ENCODE measurements at places on chromosomes 5 and 9. TPM values are rescaled to one million over a fixed set of nuclear protein-coding genes. Genes with fewer than 3 reads are reported as not detected.

- DNase-seq, result peak; percentile 56
These were observed 2.7 kb upstream of the IRX4 start for GRCh38 chr5:1885404-1885755.

GRCh38 chr5:178827636-178828035 lies 32.1 kb upstream of the ZNF354B start:
- DNase-seq, result no peak

Gene SYNPO
- polyA plus RNA-seq, result 6.9 TPM

Gene SNX24
- 11.4 TPM for polyA plus RNA-seq

DNA sequence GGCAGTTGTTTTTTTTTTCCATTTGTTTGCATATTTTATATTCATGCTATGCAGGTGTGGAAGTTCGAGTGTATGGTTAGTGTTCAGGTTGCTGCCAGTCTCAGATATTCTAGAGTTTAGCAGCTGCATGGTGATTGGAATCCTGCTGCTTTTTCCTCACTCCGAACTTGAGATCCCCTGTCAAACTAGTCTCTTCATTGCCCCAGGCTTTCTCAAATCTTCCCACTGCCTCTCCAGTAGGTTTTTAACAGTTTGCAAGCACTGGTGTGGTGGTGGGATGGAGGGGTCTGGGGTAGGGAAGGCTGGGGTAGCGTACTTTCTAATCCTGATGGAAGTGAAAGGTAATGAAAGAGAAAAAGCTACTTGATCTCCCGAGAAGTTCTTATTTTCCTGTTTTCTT lies 112.9 kb downstream of the CHSY3 start:
- no peak for DNase-seq

Gene OR13C5
- not detected for polyA plus RNA-seq

Gene SV2C
- 0.02 TPM for polyA plus RNA-seq

GRCh38 chr5:88322785-88323184 lies 54.1 kb upstream of the TMEM161B start:
- no peak for DNase-seq

GRCh38 chr9:129624168-129624759 lies 1.7 kb upstream of the NTMT1 start:
- DNase-seq, result no peak

Gene TMEM171
- 2.6 TPM for polyA plus RNA-seq

DNA sequence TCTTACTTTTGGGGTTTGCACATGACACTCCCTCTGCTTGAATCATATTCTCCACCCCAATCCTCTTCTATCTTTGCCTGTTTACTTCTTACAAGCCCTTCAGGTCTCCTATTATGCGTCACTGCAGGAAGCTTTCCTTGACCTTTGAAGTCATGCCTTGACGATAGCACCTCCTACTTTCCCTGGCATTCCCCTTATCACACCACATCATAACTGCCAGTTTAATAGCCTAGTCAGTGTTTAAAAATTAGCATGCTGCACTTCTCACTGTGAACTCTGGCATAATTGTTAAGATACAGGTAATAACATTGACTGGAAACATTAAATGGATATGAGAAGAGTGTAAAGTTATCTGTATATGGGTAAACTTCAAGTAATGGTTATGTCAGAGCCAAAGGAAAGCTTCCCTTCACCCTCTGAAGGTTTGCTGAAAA lies 37.1 kb upstream of the CEP120 start:
- no peak for DNase-seq

DNA sequence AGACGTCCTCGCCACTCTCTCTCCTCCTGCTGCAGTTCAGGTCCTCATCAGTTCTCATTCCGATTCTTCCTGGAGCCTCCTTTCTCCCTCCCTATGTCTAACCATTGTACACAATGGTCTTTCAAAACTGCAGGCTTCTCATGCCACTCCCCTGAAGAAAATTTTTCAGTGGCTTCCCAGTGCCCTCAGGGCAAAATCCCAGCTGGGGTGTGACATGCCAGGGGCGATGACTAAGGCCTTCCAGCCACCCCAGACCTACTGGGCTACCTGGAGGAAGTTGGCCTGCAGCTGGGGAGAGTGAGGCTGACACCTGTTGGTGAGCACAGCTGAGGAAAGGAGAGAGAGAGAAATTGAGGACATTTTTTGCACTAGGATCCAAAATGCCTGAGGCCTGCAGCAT lies 65.2 kb downstream of the SREK1 start:
- no peak for DNase-seq

DNA sequence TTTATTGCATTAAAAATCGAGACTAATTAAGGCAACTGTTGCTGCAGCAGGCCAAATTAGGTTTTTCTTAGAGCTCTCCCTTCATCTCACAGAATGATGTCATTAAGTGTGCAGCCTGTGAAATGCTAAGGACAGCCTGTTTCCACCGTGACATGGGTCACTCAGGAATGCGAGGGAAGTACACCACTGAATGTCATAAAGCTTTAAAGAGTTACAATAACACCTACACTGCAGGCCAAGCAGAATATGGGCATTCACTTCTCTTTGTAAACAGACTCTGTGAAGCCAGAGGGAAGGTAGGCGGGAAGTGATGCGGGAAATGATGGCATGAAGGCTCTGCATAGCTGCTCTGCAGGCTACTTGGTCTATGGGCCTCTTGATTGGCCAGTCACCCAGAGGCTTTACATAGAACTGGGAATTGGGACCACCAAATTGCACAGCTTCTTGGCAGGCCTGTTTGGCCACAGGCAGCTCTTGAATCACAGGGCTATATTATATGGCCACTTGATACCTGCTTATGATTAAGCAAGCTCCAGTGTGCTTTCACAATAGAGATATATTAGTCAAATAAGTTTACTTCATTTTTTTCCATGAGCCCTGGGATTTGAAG lies 28.4 kb upstream of the AOPEP start:
- no peak for DNase-seq

DNA sequence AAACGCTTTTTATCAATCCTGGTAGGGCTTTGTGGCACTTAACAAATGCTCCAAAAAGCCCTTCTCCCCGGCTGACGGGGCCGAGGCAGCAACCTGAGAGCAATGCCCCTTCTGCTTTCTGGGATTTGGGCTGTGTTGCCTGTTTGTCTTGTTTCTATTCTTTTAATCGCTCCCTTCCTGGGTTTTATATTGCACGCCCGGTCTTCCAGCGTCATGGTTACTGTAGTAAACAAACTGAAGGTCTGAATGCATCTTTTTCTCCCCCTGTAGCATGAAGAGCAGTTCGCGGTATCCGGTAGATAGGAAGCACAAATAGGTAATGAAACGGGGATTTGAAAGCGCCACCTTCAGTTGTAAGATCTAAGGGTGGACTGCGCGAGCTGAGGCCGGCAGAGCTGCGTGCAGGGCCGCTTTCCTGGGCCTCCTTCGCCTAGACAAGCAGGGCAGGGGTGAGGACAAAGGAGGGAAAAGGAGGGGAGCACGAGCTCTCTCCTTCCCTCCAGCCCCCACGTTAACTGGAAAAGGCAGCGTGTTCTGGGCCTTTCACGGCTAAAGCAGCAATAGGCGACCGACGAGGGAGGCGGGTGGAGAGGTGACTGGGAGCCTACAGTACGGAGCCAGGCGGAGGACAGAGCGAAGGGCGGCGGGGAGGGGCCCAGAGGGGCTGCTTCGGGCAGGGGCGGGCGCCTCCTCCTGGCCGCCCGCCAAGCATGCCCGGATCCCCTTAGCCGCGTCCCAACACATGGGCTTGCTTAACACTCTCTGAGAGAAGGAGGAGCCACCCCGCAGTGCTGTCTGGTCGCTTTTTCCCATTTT lies 49.3 kb upstream of the ZNF366 start:
- DNase-seq, result peak; percentile 87

GRCh38 chr9:81717747-81718077 lies 28.4 kb upstream of the TLE1 start:
- no peak for DNase-seq

DNA sequence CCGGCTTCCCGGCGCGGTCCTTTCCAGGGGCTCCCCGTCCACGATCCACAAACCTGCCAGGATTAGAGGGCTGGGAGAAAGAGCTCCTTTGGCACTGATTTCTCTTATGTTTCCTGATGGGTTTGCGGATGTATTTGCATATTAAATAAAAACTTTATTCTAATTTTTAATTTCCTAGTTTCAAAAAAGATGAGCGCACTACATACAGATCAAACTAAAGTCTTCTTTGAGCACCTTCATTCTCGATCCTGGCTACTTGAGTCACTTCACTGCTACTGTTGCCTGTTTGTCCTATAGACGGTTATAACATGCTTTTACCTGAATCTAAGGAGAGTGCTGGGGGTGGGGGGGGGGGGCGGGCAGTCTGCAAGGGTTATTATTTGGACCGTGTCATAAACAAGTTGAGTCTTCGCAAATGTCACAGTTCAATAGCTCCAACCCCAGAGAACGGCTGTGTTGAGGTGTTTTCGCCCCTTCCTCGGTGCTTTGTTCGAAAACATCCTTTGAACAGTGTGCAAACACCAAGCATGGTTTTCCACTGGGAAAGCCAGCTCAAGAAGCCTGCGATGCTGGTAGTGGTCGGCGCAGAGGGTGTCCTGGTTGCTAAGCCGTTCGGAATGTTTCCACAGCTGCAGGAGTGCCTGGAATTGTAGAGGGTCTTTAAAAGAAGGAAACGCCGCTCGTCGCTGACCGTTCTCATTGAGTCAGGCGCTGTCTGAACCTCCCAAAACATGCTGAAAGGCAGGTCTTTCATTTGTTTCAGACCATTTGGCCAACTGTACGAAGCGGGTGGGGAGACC lies 1.1 kb upstream of the STK10 start:
- peak; percentile 79 for DNase-seq

GRCh38 chr5:175202463-175203068 lies 241.4 kb downstream of the DRD1 start:
- no peak for DNase-seq

DNA sequence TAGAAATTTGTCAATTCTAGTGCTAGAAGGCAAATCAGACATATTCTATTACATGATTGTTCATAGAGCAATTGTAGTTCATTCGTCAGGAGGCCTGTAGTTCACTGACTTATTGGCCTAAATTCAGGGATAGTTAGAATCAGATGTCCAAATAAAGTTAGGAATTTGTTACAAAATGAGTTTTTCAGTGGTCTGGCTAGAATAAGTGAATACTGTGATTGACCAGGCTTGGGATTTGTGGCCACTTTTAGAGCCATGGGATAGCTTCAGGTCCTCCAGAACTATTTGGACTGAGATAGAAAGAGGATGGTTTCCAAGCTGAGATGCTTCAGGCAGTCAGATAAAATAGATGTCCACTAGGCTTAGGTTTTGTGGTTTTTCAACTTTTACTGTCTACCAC lies 199.1 kb upstream of the MPDZ start:
- no peak for DNase-seq

GRCh38 chr5:134521841-134522240 lies 3.6 kb upstream of the JADE2 start:
- DNase-seq, result no peak

- no peak for DNase-seq
These were observed 173.9 kb downstream of the WDR70 start for GRCh38 chr5:37552770-37553719.

DNA sequence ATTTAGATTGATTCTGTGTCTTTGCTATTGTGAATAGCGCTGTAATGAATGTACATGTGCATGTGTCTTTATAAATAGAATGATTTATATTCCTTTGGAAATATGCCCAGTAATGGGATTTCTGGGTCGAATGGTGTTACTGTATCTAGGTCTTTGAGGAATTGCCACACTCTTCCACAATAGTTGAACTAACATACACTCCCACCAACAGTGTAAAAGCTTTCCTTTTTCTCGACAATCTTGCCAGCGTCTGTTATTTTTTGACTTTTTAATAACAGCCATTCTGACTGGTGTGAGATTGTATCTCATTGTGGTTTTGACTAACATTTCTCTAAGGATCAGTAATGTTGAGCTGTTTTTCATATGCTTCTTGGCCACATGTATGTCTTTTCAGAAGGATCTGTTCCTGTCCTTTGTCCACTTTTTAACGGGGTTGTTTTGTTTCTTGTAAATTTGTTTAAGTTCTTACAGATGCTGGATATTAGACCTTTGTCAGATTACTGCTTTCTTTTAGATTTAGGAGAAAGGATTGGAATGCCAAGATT lies 125.0 kb upstream of the NR5A1 start:
- no peak for DNase-seq

DNA sequence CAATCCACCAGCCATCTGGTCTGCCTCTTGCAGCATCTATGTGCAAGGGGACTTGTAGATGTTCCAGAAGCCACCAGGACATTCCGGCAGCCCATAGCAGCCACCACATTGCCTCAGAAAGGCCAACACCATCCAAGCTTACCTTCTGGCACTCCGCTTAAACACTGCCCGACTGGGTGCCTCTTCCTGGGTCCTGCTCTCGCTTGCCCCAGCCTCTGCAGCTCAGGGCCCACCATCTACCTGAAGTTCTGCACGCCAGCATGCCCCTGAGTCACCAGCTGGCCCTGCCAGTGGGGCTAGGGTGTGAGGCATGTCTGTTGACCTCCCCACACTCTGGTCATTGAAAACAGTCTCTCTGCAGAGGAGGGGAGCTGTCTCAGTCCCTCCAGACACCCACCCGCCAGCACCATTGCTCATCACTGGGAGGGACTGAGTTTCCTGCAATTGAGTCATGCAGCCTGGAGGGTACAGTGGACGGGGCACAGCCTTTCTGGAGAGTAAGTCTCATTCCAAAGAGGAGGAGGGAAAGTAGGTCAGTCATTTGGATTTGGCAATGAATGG lies 16.9 kb upstream of the COL5A1 start:
- peak; percentile 20 for DNase-seq

Gene ZNF484
- polyA plus RNA-seq, result 1.1 TPM

Gene S1PR3
- polyA plus RNA-seq, result 18.2 TPM

DNA sequence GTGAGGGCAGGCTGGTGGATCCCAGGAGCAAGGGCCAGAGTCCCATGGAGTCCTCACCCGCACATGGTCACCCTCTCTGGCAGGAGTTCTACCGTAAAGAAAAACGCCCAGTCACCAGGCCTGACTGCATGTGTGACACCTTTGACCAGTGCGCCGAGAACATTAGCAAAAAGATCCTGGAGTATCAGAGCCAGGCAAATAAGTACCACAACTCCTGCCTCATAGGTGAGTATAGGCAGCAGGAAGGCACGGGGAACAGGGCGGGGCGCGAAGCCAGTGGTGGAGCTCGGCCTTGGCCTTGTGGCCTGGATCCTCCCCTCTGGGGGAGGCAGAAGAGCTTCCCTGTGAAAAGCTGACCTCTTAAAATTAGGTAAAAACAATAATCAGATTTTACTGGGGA lies 45.4 kb upstream of the TDRD7 start:
- DNase-seq, result no peak

Gene PALM2AKAP2
- not detected for polyA plus RNA-seq

GRCh38 chr9:117596678-117597077 lies 107.5 kb upstream of the TLR4 start:
- DNase-seq, result no peak
